ENCODE measurements at places on chromosomes 2 and 18.

DNA sequence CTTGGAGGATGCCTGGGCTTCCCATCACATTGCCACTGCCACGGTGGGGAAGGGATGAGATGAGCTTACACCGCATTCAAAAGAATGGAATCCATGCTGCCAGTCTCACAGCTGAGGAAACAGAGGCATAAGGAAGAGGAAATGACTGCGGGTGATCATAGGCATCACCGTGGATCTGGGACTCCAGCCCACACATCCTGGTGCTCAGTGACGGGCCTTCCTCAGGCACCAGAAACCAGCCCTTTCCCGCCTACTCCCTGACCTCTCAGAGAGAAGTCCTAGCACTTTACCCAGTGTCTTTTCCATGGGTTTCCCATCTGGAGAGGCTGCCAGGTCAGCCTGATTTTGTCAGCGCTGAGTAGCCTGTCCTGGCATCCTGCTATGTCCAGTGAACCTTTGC lies 5.3 kb upstream of the PLB1 start:
- no peak for DNase-seq

- no peak for DNase-seq
These were observed at the start of gene AQP4 for GRCh38 chr18:26865557-26865956. AQP4 (minus strand) TSS chr18:26865707; CDS start chr18:26865689, 18 bp downstream.

DNA sequence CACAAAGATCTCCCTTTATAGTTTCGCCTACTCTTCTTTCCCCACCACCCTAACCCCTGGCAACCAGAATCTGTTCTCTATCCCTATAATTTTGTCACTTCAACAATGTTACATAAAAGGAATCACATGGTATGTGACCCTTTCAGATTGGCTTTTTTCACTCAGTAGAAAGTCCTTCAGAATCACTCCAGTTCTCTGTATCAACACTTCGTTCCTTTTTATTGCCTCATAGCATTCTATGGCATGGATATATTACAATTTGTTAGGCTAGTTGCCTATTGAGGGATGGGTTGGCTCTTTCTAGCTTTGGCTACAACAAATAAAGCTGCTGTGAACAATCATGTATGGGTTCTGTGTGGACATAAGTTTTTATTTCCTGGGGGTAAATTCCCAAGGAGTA lies 163.1 kb downstream of the RPIA start:
- DNase-seq: no peak

DNA sequence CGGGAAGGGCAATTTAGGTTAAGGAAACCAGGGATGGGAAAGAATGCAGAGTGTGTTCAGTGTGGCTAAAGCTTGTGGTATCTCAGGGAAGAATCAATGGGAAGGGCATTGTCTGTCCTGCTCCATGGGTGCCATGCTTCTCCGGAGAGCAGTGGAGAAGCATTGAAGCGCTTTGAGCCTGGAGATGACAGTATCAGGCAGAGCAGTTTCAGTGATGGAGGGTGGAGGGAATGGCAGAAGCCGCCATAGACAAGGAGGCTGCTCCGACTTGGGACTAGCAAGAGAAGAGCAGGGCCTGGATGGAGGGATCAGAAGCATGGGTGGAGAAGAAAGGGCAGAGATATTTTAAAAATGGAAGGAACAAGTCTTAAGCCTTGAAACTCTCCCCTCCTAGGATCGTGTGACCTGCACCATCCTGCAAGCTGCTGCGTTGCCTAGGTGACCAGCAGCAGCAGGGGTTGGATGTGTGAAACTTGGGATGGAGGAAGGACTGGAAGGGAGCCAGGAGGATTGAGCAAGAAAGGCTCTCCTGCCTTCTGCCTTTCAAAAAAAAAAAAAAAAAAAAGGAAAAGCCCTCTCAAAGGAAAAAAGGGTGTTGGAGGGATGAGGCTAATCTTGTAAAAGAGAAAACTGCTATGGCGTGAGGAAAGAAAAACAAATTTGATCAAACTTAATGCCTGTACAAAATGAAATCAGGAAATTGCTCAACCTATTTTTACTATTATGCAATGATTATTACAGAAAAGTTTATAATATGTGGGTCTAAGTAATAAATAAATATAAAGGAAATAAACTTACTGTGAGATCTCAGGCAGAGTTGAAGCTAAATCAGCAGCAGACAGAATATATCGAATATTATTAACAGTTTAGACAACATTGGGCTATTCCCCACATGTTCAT lies 493.8 kb upstream of the NRP2 start:
- DNase-seq: no peak

GRCh38 chr18:57640749-57641148 lies 19.1 kb upstream of the NARS1 start:
- no peak for DNase-seq

GRCh38 chr2:11827547-11827946 lies 81.1 kb downstream of the LPIN1 start:
- no peak for DNase-seq

DNA sequence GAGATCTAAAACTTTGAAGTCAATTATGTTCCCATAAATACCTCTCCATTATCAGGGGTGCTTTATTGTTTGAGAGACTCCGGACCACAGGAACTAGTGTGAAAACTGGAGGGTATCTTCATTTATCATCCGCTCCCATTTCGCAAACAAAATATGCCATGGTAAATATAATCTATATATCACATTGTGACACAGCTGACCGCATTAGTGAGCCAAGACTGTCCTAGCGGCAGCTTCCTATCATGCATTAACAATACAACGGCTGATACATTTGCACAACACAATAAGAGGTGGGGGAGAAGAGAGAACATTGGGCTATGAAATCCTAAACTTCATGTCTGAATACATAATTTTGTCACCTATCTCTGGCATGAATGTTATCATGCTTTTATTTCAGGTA lies 29.5 kb downstream of the BCL11A start:
- DNase-seq: no peak

GRCh38 chr2:165114346-165114939 lies 89.4 kb downstream of the SCN3A start:
- peak; percentile 52 for DNase-seq

GRCh38 chr2:44120428-44120827 lies 48.2 kb upstream of the PPM1B start:
- peak; percentile 81 for DNase-seq

DNA sequence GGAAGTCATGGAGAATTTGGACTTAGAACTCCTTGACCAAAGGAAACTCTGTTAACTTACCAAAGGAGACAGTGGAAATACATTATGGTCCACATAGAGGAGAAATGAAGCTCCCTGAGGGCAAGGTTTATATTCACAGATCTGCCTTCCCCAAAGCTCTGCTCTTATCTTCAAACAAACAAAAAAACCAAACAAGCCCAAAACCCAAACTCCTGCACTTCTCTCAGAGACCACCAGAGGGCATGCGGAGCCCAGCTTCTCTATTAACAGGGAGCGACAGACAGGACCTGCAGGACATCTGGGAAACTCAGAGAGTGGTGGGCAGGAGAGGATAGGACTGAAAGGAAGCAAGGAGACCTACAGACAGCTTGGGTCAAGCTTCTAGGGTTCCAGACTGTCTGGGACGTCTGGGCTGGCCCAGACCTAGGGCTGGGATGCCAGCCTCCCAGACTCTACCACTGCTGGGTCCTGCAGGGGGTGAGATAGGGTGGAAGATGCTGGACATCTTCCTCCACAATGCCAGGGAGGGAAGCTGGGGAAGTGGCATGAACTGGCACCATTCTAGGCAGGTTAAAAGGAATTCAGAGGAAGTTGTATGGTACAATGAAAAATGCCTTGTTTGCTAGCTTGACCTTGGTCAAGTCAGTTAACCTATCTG lies 4.0 kb upstream of the WNT10A start:
- peak; percentile 73 for DNase-seq

GRCh38 chr2:227221120-227221519 lies 56.7 kb downstream of the COL4A3 start:
- DNase-seq: no peak

DNA sequence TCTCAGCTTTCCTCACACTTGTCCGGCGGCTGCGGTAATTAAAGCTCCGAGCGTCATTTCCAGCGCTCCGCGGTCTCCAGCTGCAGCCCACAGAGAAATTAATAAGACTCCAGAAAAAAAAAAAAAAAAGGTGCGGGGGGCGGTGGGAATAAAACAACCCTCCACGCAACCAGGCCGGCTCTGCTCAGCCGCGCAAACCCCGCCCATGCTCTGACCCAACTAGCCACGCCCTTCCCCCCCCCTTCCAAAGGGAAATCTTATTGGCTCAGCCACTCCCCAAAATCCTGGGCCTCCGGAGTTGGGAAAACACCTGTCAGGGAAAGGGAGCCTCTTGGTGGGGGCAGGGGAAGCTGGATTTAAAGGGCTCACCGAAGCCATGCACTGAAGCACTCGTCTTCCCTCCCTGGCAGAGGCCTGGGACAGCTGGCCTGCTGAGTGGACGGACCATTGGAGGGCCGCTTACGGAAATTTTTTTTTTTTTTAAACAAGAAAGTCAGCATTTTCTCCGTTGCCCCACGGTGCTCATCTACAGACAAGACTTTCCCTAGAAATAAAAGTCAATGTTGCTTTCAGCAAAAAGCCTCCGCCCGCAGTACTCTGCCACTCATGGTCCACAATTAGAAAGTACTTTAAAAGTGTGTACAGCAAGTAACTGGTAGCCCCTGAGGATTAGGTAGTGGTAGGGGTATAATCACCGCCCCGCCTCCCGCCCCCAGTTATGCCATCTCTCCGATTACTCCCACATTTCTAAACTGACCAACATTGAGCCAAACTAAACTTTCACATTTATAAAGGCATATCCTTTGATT lies 674 bp upstream of the ERBB4 start:
- DNase-seq: peak; percentile 9

DNA sequence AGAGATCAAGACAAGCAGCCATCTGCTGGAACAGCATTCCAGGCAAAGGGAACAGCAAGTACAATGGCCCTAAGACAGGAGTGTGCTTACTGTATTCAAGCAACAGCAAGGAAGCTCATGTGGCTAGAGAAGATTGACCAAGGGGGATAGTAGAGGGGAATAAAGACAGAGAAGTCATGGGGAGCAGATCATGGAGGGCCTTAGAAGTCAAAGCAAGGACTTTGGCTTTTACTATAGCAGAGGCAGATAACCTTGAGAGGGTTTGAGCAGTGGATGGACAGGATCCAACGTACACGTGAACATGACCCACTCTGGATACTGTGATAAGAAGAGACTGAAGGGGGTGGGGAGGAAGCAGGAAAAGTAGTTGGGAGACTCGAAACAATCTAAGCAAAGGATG lies 26.9 kb downstream of the SP5 start:
- DNase-seq: no peak

DNA sequence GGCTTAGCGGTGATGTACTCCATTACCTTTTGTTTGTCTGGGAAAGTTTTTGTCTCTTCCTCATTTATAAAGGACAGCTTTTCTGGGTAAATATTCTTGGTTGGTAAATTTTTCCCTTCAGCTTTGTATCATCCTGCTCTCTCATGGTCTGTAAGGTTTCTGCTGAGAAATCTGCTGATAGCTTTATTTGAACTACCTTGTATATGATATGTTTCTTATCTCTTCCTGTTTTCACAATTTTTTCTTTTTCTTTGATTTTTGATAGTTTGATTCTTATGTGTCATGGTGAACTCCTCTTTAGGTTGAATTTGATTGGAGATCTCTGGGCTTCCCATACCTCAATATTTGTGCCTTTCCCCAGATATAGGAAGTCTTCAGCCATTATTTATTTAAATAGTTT lies 44.7 kb downstream of the MSTN start:
- no peak for DNase-seq

- DNase-seq: peak; percentile 20
These were observed 108.3 kb downstream of the ARL6IP6 start for GRCh38 chr2:152826581-152827279.

DNA sequence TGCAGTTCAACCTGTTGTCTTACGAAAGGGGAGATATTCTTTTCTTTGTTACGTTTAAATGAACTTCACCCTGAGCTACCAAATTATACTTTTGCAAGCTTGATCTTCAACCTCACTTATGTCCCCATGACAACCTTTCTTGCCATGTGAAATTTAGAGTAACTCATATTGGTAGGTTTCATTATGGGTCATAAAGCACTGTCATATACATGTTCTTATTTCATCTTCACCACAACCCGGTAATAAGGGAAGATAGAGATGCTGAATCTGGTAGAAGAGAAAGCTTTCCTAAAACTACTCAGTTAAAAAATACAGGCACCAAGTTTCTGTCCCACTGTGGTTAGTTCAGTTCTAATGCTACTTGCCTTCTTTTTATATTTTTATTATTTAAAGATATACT lies 208.5 kb upstream of the NRP2 start:
- DNase-seq: no peak

- DNase-seq: peak; percentile 45
These were observed 43.4 kb downstream of the KCNF1 start for GRCh38 chr2:10954856-10955818.

GRCh38 chr2:197158591-197159550 lies 151.7 kb downstream of the ANKRD44 start:
- peak; percentile 29 for DNase-seq

GRCh38 chr18:77178559-77178958 lies 46.0 kb upstream of the MBP start:
- no peak for DNase-seq

DNA sequence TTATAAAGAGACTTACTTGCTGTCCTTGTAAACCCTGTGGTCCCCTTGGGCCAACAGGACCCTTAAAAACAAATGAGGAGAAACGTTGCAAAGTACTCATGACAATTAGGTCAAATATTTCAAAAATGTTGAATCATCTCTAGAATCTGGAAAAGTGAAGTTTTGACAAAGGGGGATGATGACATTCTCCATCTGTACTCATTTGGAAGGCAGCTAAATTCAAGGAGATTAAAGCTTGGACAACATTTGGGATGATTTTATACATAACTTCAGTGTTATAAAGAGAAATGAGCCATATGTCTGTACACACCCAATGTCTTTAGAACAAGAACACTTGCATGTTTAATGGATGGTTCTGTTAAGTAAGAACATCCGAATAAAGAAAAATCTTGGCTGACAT lies 92.9 kb downstream of the COL5A2 start:
- DNase-seq: peak; percentile 58

- no peak for DNase-seq
These were observed 13.2 kb upstream of the RAPGEF4 start for GRCh38 chr2:172722481-172722880.

DNA sequence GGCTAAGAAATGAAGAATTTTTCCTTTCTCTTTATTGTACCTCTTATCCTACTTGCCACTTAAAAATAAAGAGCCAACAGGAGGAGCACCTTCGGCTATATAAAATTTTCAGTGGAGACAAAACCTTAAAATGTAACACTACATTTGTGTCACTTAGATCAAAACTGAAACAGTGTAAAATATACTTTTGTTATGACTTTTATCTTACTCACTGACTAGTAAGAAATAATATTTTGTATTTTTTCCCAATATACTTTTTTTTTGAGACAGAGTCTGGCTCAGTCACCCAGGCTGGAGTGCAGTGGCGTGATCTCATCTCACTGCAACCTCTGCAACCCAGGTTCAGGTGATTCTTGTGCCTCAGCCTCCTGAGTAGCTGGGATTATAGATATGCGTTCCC lies 28.3 kb downstream of the KCNJ13 start:
- no peak for DNase-seq

- DNase-seq: peak; percentile 79
These were observed 8.2 kb downstream of the SLC35F6 start for GRCh38 chr2:26772064-26773001.

- DNase-seq: no peak
These were observed 137.5 kb downstream of the CTIF start for GRCh38 chr18:48676346-48676745.

GRCh38 chr2:220168891-220169546 lies 541.6 kb downstream of the SLC4A3 start:
- no peak for DNase-seq

- DNase-seq: no peak
These were observed 389.5 kb upstream of the TNP1 start for GRCh38 chr2:217249121-217250012.

- no peak for DNase-seq
These were observed 199.7 kb upstream of the RAB6C start for GRCh38 chr2:129779783-129780182.

Measured in RPMI7951 (cell line).